ENCODE measurements at places on chromosomes 3 and 15.
A peak's percentile ranks its signal among the peaks of the same experiment; 100 is the strongest.

- DNase-seq: no peak
These were observed 7.2 kb upstream of the CFAP161 start for GRCh38 chr15:81126892-81127291.

- DNase-seq: no peak
These were observed 42.8 kb upstream of the FEZF2 start for GRCh38 chr3:62416144-62416543.

- no peak for DNase-seq
These were observed 4.4 kb upstream of the ISG20 start for GRCh38 chr15:88634449-88634848.

GRCh38 chr3:9402410-9403228 is 5.2 kb downstream of the SETD5 start:
- no peak for DNase-seq

GRCh38 chr3:69288161-69288895 is 97.6 kb downstream of the FRMD4B start:
- DNase-seq: no peak

DNA sequence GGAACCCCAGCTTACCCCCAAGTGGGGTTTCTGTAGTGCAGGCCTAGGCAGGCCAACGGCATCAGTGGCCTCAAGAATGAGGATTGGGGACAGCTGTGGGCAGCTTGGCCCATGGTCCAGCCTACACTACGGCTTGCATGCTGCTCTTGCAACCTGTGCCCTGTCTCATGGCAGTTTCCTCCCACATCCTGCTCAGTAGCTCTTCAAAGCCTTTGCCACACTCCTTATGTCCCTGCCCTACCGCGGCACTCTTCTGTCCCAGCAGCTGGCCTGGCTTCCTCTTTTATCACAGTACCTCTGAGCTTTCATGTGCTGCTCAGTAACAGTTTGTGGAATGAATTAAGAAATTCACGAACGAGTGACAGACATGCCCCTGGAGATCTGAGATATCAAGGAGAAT is 431.0 kb downstream of the EPHB1 start:
- no peak for DNase-seq

GRCh38 chr3:117045143-117045542 is 335.6 kb downstream of the TUSC7 start:
- no peak for DNase-seq

GRCh38 chr15:72460402-72460801 is 13.7 kb upstream of the ARIH1 start:
- DNase-seq: no peak

GRCh38 chr3:109728861-109729494 is 391.6 kb upstream of the DPPA4 start:
- no peak for DNase-seq

GRCh38 chr3:69671082-69671952 is 67.9 kb upstream of the MITF start:
- peak; percentile 35 for DNase-seq

- DNase-seq: no peak
These were observed 4.0 kb downstream of the LAMP3 start for GRCh38 chr3:183158551-183159006.

DNA sequence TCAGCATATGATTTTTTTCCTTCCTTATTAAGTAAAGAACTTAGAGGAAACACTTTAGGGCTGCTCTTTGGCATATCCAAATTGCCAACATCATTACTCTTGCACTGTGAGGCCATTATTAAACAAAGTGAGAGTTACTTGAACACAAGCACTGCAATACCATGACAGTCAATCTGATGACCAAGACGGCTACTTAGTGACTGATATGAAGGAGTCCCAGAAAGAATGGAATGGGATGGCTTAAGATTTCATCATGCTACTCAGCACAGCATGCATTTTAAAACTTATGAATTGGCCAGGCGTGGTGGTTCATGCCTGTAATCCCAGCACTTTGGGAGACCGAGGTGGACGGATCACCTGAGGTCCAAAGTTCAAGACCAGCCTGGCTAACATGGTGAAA is 55.2 kb downstream of the FAM98B start:
- DNase-seq: no peak

- DNase-seq: no peak
These were observed 52.1 kb upstream of the GNB5 start for GRCh38 chr15:52243286-52243685.

DNA sequence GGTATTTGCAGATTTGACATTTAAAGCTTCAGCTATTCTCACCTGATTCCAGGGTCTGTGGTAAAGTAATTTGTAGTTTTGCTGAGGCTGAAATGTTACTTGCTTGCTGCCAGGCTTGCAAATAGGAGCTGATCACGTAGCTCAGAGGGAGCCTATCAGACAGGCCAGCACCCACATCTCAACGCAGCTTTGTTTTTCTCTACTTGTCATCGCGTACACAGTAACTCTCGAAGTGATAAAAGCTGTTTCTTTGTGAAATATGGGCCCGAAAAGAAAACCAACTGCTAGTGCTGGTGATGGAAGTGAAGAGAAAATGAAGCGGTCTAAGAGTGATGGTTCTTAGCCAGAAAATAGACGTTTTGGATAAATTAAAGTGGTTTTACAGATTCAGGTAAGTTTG is 23.4 kb downstream of the RAB5A start:
- no peak for DNase-seq

DNA sequence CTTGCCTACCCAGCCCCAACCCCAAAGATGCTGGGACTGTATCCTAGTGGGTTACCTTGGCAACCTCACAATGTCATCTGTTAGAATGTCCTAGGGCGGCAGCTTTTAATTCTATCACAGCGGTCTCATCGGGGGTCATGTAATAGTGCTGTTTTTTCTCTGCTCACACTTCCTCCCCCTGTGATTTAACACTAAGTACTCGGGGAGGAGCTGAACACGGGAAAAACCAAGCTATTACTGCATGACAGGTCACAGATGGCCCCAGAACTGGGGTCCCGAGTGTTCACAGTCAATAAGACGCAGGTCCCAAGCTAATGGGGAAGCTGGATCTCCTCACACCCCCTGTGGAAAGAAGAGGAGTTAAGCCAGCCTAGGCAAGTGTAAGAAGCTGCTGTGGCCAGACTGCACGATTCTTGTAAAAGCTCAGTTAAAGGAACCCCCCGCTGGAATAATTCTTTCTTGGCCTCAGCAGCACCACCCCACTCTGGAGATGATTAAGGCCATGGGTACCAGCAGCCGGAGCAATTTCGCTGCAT is 2.5 kb upstream of the RFTN1 start:
- DNase-seq: no peak

DNA sequence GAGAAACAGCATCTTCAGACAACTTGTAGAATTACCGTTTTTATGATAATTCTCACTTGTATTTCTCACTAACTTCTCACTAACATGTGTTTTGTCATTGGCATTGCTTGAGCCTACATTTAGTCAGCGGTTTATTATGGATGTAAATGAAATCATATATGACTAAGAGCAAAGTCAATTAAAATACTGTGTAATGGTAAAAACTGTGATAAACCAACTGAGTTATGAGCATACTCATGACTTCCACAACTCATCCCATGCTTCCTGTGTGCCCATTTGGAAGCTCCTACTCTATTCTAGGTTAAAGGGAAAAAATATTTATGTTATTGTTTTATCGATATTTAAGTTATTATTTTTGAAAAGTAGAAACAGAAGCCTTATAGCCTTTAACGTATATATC is 12.8 kb downstream of the PXK start:
- DNase-seq: no peak

- peak; percentile 46 for DNase-seq
These were observed 11.4 kb downstream of the C15orf40 start for GRCh38 chr15:82999905-83000671.

- DNase-seq: no peak
These were observed 252.8 kb downstream of the IGSF11 start for GRCh38 chr3:118781839-118782238.

DNA sequence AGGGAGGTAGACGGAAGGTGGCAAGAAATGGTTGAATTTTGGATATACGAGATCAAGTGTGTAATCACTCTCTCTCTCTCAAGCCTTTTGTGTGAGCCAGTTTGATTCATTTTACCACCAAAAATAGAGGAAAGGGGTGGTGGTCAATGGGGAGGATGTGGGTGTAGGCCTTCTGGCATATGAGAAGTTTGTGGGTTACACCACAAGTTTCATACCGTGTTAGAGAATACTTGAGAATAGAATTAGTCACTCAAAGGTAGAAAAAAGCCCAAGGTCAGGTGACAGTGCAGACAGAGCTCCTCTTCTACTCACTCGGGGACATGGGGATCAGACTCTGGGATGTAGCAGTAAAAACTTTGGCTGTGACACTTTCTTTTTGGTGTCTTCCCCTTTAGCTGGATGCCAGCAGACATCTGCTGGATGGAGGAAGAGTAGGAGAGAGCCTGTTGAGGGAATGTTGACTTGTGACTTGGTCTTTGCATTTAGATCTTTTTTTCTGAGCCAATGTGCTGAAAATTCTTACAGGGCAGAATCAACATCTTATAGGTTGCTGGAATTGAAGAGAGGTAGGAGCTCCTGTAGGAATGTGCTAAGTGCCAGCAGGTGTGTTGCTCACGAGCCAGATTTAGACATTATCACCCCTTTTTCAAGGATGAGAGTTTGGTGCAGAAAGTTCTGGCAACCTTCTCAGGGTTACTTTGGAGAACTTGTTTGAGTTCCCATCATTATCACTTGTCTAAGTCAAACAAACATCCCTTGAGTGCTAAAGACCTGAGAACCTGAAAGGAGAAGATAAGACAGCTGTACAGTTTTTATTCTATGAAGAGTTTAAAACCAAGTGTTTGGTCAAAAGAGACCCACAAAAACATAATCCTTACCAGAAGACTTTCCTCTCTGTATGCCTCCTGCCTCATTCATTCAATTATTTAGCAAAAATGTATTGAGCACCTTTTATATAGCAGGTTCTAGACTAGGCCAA is 43.9 kb upstream of the RYK start:
- no peak for DNase-seq

DNA sequence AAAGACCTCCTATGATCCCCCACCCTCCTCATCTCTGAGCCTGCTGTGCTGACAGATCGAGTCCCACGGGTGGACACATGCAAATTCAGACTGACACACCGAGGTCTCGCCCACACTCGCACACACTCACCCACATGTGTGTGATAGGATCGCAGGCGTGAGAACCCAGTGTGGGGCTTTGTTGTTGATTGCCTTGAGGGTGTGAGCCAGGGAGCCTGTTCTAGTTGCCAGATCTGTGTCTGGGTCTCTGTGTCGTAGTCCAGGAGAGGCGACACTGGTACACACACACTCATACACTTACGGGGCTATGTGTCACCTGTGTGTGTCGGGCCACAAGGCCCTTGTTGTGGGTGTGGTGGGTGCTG is 2.0 kb downstream of the EPHB3 start:
- DNase-seq: no peak

DNA sequence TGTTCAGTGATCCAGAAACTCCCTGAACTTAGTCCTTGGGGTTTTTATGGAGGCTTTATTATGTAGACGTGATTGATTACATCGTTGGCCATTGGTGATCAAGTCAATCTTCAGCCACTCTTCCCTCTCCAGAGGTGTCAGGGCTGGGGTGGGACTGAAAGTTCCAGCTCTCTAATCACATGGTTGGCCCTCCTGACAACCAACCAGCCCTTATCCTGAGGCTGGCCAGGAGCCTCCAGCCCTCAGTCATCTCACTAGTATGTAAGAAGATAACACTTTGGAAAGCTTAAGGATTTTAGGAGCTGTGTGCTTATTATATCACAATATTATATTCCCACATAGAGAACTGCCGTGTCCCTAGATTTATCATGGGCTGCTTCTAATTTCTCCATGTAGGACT is 142.3 kb downstream of the VPS8 start:
- no peak for DNase-seq

- DNase-seq: no peak
These were observed 91.8 kb upstream of the PFN2 start for GRCh38 chr3:150062492-150062891.

DNA sequence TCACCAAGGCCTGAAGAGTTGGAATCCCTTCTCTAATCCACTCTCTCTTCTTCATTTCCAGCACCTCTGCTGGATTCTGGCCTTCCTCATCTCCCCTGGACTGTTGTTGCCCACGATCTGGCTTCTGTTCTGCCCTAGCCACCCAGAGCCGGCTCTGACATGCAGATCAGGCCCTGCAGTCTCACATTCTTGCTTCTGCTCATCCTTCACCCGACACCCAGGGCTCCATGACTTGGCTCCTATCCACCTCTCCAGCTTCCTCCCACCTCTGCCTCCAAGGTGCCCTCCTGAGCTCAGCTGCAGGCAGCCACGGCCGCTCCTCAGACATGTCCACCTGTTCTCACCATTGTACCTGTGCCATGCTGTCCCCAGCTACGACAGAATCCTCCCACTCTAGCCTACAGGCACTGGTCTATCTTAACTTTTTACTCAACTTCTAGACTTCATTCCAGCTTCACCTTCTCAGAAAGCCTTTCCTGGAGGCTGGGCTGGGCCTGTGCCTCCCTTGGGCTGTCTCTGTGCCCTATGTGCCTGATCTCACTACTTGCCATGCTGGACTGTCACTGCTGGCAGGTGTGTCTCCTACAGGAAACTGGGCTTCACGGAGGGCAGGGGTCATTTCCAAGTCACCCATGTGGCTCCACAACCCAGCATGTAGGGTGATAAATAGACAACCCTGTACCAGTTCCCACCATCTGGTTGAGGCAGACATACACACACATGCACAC is 16.0 kb upstream of the TBC1D21 start:
- DNase-seq: no peak

- peak; percentile 10 for DNase-seq
These were observed 1118.4 kb downstream of the TBL1XR1 start for GRCh38 chr3:176078906-176079305.

DNA sequence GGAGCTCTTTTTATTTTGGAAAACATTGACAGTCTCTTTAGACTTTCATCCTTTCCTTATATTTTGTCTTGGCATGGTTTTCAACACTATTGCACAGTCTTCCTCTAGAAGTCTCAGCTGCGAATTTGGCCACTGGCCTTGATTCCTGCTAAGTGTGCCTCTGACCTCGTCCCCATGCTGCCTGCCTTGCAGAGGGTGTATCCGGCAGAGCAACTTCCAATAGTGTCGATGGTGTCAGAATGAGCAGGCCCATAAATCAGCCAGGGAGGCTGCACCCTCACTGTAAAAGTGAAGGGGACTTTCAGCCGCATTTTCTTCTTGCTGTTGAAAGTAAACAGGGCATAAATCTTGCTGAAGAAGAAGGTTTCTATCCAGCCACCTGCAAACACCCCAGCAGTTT is 336.7 kb upstream of the TRIM42 start:
- no peak for DNase-seq

GRCh38 chr15:25795712-25796111 is 67.4 kb downstream of the ATP10A start:
- DNase-seq: no peak

- DNase-seq: no peak
These were observed 43.5 kb upstream of the ETV5 start for GRCh38 chr3:186152361-186152798.

- no peak for DNase-seq
These were observed 9.6 kb upstream of the FSIP1 start for GRCh38 chr15:39792025-39792843.
